ENCODE measurements at places on chromosomes 7 and 10. TPM values are rescaled to one million over a fixed set of nuclear protein-coding genes. Genes with fewer than 3 reads are reported as not detected.

Gene MPP7
- 2.7 TPM for total RNA-seq

- H3K27me3 ChIP-seq = peaks cover 9% of the 10 kb centered on the region
- no peak overlapping the region for H3K4me3 ChIP-seq
- DNase-seq = no peak
- H3K27ac ChIP-seq = no peak overlapping the region
- H3K4me1 ChIP-seq = no peaks in the 10 kb centered on the region
These were observed 50.3 kb upstream of the RSU1 start for GRCh38 chr10:16867556-16867955.

DNA sequence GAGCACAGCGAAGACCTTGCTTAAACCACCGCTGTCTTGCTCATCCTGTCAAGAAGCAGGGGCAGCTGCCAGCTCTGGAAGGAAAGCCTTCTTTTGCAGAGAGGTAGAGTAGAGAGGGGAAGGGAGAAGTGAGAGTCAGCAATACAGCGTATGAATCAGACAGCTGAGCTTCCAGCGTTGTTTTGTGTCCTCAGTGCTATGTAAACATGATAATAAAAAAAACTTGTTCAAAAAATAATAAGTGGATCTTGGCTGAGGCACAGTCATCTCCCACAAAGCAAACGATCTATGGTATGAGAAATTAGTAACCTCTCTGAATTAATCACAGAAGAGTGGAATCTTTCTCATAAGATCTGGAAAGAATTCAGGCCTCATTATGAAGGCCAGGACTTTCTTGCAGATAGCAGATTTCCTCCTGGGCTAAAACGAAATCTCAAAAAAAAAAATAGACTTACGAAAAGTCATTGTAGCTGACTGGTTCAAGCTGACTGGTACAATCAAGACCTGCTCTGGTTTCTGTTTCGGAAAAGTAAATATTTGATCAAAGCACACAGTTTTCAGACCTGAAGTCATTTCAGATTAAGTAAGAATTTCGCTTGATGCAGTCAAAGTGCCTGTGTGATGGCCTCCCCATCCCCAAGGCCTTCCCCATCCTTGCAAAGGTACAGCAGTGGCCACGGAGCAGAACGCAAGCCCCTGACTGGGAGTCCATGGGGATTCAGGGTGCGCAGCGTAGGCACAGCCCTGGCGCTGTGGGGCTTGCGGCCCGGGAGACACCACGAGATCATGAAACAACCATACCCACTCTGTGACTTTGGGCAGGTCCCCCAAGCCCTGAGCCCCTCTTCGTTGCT, 29.4 kb downstream of the CHST15 start:
- H3K27me3 ChIP-seq = peaks cover 19% of the 10 kb centered on the region
- H3K27ac ChIP-seq = peak overlapping the region; percentile 24
- no peak for DNase-seq
- H3K36me3 ChIP-seq = no peaks in the 10 kb centered on the region
- peaks cover 4% of the 10 kb centered on the region for H3K4me1 ChIP-seq
- peak overlapping the region; percentile 67 for H3K4me3 ChIP-seq

DNA sequence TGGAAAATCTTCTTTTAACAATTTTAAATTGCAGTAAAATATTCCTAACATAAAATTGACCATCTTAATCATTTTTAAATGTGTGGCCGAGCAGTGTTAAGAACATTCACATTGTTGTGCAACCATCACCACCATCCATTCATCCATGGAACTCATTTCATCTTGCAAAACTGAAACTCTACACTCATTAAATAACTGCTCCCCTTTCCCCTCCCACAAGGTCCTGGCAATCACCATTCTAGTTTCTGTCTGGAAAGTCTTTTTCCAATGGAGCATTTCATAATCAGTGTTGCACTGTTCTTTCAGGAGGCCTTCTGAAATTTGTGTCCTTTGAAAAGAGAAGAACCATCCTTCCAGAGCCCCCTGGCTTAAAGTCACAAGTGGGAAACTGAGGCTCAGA, 233.1 kb downstream of the PLXNA4 start:
- no peaks in the 10 kb centered on the region for H3K36me3 ChIP-seq
- no peak overlapping the region for H3K4me3 ChIP-seq
- no peak for DNase-seq
- H3K4me1 ChIP-seq = no peaks in the 10 kb centered on the region
- H3K27ac ChIP-seq = no peak overlapping the region

- no peaks in the 10 kb centered on the region for H3K27me3 ChIP-seq
- H3K27ac ChIP-seq = no peak overlapping the region
- no peak overlapping the region for H3K4me3 ChIP-seq
- H3K36me3 ChIP-seq = no peaks in the 10 kb centered on the region
These were observed 34.1 kb upstream of the RTKN2 start for GRCh38 chr10:62302760-62303159.

DNA sequence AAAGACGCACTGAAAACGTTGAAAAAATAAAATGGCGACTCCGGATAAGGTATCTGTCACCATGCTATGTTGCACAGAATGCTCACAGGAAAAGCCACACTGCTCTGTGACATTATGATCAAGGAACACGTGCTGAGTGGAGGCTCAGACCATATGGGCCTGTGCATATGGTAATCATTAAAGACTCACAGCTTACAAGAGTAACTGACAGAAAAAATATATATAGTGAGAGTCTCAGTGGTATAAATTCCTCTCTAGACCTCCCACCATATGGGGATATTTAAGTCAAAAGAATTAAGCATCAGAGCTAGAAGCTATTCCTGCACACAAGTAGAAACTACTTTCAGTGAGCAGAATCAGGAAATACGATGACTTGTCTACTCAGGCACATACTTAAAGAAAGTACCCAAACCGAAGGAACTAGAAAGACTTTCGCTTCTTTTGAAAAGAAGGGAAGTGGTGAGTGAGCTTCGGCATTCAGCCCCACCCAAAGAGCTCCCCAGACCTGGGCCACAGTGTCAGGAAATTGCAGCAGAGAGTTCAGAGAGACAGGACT, 65.1 kb upstream of the MPP7 start:
- H3K36me3 ChIP-seq = no peaks in the 10 kb centered on the region
- peaks cover 24% of the 10 kb centered on the region for H3K4me1 ChIP-seq
- peak; percentile 75 for DNase-seq
- H3K27ac ChIP-seq = peak overlapping the region; percentile 70
- no peaks in the 10 kb centered on the region for H3K27me3 ChIP-seq

Gene SFRP4
- not detected for total RNA-seq

DNA sequence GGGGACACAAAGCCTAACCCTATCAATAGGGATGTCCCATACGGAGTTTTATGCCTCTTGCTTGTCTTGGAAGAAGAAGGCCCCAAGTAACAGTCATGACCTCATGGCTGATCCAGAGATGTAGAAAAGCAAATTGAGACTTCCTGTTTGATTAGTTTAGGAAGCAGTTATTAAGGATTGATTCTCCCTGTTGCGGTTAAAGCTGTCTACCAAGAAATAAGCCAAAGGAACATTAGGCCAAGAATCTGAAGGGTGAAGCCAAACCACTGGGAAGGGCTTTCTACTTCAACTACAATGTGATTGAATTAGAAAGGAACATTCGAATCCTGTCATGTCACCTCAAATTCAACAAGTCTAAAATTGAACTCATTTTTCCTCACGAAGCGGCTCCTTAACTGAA, 60.5 kb upstream of the AGBL3 start:
- DNase-seq = no peak
- H3K4me3 ChIP-seq = no peak overlapping the region
- no peaks in the 10 kb centered on the region for H3K36me3 ChIP-seq
- H3K27me3 ChIP-seq = peaks cover 9% of the 10 kb centered on the region
- H3K4me1 ChIP-seq = no peaks in the 10 kb centered on the region

Gene MSMB
- total RNA-seq = not detected

DNA sequence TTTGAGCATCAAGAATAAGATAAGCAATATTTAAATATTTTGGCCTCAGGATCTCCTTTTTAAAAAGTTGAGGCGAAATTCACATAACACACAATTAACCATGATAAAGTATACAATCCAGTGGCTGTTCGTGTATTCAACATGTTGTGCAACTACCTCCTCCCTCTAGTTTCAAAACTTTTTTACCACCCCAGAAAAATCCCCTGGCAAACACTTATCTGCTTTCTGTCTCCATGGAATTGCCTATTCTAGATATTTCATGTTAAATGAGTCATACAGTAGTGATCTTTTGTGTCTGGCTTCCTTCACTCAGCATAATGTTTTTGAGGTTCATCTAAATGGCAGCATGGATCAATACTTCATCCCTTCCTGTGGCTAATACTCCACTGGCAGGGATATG, 31.8 kb upstream of the IL15RA start:
- peaks cover 17% of the 10 kb centered on the region for H3K27me3 ChIP-seq
- H3K4me1 ChIP-seq = peaks cover 43% of the 10 kb centered on the region
- H3K4me3 ChIP-seq = peak overlapping the region; percentile 22
- H3K36me3 ChIP-seq = peaks cover 28% of the 10 kb centered on the region
- no peak for DNase-seq
- H3K27ac ChIP-seq = peak overlapping the region; percentile 90

DNA sequence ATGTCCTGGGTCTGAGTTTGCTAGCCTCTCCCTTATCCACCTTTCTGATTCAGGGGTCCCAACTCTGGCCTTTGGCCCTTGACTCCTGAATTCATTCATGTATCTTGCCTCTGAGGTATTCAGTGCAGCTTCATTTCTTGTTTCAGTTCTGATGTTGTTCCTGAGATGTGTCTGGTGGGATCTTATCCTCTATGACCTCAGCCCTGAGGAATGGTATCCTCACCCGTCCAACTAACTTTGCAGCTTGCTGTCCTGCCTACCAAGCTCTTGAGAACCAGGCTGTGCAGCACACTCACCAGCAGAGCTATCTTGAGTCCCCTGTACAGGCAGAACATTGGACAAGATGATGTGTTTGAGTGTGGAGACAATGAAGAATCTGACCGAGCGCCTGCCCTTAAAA, 13.8 kb downstream of the SUFU start:
- H3K4me1 ChIP-seq = no peaks in the 10 kb centered on the region
- no peak for DNase-seq
- H3K27me3 ChIP-seq = no peaks in the 10 kb centered on the region
- H3K27ac ChIP-seq = no peak overlapping the region
- H3K4me3 ChIP-seq = no peak overlapping the region

DNA sequence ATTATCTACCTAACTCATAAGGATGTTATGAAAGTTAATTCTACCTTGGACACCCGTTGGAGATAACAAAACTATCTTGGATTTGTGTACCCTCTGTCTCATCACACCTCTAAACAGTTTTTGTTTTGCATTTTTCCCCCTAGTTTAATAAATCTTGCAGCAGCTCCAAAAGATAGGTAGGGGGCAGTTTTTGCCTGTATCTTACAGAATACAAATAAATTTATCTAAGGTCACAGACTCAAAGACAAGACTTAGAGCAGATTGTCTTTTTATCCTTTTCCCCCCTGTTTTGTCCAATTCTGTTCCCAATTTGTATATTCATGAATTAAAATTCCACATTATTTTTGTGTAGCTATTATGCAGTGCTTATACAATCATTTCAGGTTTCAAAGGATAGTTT, 5.0 kb upstream of the SORCS1 start:
- no peak for DNase-seq
- H3K27ac ChIP-seq = no peak overlapping the region
- H3K4me1 ChIP-seq = peaks cover 6% of the 10 kb centered on the region

DNA sequence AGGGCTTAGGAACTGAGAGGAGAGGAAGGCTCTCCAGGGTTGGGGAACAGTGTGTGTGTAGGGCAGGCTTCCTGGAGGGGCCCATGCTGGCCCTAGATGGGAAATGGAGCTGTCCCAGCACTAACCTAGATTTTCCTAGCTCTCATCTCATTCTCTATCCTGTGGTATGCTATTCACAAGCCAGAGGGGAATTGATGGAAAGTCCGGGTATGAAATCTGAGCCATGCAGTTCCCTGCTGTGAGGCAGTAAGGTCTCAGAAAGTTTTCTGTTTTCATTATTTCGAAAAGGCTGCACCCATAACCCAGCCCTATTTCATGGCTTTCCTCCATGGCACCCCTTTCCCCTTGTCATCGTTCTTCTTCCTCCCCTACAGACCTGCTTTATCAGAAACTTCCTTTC, 220.3 kb downstream of the RPS24 start:
- H3K36me3 ChIP-seq = no peaks in the 10 kb centered on the region
- no peak overlapping the region for H3K27ac ChIP-seq

GRCh38 chr10:34778237-34778636, 36.9 kb downstream of the PARD3 start:
- H3K27me3 ChIP-seq = peaks cover 40% of the 10 kb centered on the region
- H3K36me3 ChIP-seq = no peaks in the 10 kb centered on the region
- H3K4me3 ChIP-seq = no peak overlapping the region

GRCh38 chr7:604884-605531, 85.4 kb upstream of the PDGFA start:
- DNase-seq = no peak
- no peaks in the 10 kb centered on the region for H3K27me3 ChIP-seq
- peak overlapping the region; percentile 88 for H3K4me3 ChIP-seq
- peaks cover 45% of the 10 kb centered on the region for H3K4me1 ChIP-seq
- H3K36me3 ChIP-seq = no peaks in the 10 kb centered on the region
- H3K27ac ChIP-seq = peak overlapping the region; percentile 97

All from natural killer cell treated with Interleukin-12 subunit alpha and Interleukin-12 subunit beta and Interleukin-15 and Interleukin-18, amount 100 ng/mL, for 72 hours (primary cell).